ENCODE measurements at places on chromosomes 4 and X.

GRCh38 chrX:154329294-154329693 is 33.7 kb downstream of the TKTL1 start:
- DNase-seq: no peak

GRCh38 chr4:80091184-80091583 is 18.2 kb upstream of the ANTXR2 start:
- no peak for DNase-seq

- DNase-seq: no peak
These were observed 148.9 kb downstream of the SOX3 start for GRCh38 chrX:140355922-140356321.

DNA sequence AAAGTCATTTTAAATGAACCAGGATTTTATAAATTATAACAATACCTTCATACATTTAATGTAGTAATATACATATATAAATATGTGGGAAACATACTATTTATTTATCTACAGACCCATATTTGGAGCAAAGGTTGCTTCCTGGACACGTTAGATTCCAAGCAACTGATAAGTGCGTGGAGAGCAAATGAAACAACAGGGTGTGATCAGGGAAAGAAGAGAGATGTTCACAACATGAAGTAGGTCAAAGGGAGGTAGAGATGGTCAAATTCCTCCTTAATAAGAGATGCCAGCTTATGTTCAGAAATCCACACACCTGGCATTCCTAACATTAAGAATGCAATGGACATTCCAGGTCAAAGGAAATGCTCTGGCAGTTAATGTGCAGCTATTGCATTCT is 53.1 kb upstream of the HPGD start:
- DNase-seq: no peak

DNA sequence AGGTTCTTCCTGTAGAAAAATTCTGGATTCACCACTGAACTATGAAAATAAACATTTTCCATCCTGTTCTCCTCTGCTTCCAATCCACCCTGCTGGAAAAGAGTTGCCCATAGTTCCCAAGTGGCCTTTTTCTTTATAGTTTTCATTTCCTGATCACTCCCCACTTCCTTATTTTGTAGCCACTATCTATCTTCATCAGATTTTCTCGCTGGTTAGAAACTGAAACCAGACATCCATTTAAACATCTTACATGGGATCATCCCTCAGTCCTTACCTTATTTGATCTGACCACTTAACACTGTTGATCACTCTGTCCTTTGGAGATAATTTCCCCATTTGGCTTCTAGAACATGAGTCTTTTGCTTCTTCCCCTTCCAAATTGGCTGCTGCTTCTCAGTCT is 42.2 kb upstream of the SCOC start:
- no peak for DNase-seq

DNA sequence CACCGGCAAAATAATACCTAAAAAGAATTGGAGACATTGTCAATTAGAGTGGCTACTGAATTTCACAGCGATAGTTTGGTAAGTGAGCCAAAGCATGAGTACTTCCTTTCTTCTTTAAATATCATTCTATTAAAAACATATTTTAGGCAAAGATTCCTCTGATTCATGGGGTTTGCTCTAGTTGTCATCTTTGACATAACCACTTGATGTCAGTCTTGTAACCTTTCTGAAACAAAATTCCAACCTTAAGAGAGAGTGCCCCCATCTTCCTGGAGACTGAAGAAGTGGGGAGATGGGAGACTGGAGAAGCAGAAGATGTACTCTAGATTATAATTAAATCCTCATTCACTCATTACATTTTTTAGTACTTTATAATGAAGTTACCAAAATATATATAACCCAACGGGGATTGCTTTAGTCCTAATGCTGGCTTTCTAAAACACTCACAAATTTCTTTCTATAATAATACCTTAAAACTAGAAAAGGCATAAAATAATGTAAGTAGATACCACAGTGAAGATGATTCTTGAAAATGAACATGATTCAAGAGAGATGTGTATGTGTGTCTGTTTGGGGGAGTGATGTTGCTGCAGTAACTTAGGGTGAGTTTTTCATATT is 96.4 kb downstream of the EMCN start:
- no peak for DNase-seq

GRCh38 chr4:140876615-140877364 is 120.6 kb upstream of the TBC1D9 start:
- no peak for DNase-seq

- no peak for DNase-seq
These were observed 220.8 kb downstream of the SPANXN3 start for GRCh38 chrX:143296521-143296920.

DNA sequence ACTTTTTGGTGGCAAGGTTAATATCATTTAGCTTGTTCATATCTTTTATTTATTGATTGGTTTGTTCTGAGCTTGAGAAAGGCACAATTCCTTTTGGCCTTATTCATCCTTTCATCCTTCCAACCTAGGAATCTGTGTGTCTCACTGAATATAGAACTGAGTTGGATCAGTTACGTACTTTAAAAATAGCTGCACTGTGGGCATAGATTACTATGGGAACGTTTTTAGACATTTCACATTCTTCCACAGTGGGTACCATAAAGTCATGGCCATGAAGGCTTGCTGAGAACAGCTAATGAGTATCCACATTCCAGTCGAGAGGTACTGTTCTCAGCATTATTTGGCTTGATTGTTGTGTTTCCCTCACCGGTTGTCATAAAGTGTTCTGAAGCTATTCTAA is 217.0 kb upstream of the DKK2 start:
- no peak for DNase-seq

GRCh38 chrX:1392376-1393068 is 609 bp upstream of the SLC25A6 start:
- no peak for DNase-seq
